ENCODE measurements at places on chromosomes 6 and 20. TPM values are rescaled to one million over a fixed set of nuclear protein-coding genes. Genes with fewer than 3 reads are reported as not detected.

DNA sequence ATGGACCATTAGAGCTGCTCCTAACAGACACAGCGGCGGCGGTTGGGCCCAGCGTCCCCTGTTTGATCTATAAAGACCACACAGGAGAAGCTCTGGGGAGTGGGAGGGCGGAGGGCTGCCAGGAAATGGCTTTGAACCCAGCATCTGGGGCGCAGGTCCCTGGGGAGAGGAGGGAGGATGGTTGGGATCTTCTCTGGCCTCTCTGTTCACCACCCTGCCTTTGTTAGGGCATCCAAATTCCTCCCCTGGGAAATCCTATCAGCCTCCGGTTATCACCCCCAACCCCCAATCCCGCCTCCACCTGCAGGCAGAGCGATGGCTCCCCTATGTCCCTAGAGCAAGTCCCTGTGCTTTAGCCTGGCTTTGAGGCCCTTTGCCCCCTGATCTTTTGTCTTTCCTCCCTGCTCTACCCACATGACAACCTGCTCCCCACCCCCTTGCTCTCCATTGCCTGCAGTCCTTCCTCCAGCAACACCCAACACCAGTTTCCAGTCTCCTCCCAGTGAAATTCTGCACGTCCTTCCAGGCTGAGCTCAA is 7.1 kb downstream of the XKR7 start:
- H3K36me3 ChIP-seq = no peaks in the 10 kb centered on the region
- H3K27ac ChIP-seq = no peak overlapping the region
- H3K4me3 ChIP-seq = no peak overlapping the region
- DNase-seq = no peak
- H3K4me1 ChIP-seq = no peaks in the 10 kb centered on the region
- H3K27me3 ChIP-seq = no peaks in the 10 kb centered on the region

DNA sequence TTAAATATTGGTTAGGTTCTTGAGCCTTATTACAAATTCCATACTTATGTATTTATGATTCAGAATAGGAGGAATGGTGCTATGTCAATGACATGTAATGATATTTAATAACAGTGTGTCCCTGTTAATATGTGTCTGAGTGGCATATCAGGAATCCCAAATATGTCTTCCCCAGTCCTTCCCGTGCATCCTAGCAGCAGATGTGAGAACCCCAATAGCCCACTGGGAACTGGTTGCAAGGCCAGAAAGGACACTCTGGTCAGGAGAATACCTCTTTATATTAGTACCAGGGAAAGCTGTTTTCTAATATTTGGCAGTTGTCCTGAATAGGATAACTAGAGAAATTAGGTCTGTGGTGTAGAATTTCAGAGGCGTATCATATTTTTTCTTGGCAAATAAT is 159.1 kb upstream of the PDE7B start:
- no peaks in the 10 kb centered on the region for H3K36me3 ChIP-seq
- H3K27ac ChIP-seq = no peak overlapping the region
- no peaks in the 10 kb centered on the region for H3K27me3 ChIP-seq
- H3K4me1 ChIP-seq = no peaks in the 10 kb centered on the region
- no peak for DNase-seq
- no peak overlapping the region for H3K4me3 ChIP-seq

DNA sequence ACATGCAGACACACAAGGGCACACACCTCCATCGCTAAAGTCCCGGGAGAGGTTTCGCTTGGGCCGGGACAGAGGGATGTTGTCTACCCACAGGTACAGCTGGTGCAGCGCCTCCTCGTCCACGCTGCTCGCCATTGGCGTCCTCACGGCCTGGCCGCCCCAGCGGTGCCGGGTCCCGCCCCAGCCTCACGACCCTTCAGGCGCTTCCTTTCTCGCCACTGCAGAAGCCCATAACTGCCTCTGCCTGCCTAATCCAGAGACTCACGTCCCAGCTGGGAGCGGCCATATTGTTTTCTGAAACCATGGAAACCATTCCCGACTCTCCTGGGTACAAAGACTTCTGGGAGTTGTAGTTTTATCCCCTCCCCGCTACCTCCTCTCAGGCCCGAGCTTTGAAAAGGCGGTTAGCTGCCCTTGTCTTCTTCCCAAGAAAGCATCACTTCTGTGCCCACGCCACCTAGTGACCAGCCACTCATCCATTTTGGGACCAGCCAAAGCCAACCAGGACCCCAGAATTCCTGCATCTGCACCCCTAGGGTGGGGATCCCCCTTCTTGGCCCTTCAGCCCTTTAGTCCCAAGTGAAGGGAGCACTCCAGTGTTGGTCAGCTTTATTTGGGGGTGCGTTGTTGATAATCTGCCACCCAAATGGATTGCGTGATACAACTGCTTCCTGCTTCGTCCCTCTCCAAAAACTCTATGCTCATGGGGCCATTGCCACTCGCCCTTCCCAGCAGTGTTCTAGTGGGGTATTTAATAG is at the start of gene SPEF1:
Gene SPEF1, minus strand, starts transcription at position 296 of the 758 bp plus-strand sequence. Its CDS starts 161 bp downstream, at position 135.
- peaks cover 46% of the 10 kb centered on the region for H3K4me1 ChIP-seq
- H3K36me3 ChIP-seq = no peaks in the 10 kb centered on the region
- DNase-seq = peak; percentile 91
- H3K27me3 ChIP-seq = no peaks in the 10 kb centered on the region

Gene XKR7
- not detected for total RNA-seq

Gene TBC1D32
- total RNA-seq = 6.0 TPM

Gene SLC16A10
- total RNA-seq = 15.9 TPM

Gene TAGAP
- total RNA-seq = 7.3 TPM
